ENCODE measurements at places on chromosomes 13 and 19.

DNA sequence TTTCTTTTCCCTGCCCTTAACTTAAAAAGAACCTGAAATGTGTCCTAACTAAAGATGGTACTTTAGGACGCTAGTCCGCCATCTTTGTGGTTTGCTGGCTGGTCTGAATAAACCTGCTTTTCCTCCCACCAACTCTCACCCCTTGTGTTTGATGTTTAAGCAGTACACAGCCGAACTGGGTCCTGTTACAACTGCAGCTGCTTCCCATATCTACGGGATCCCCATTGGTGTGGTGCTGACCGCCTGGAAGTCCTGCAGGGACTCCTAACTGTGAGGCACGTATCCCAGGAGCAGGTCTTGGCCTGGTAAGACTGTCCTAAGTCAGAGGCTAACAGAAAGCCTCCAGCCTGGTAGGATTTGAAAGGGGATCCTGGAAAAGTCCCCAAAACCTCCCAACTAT is 40.9 kb upstream of the VSTM2B start:
- DNase-seq = no peak

DNA sequence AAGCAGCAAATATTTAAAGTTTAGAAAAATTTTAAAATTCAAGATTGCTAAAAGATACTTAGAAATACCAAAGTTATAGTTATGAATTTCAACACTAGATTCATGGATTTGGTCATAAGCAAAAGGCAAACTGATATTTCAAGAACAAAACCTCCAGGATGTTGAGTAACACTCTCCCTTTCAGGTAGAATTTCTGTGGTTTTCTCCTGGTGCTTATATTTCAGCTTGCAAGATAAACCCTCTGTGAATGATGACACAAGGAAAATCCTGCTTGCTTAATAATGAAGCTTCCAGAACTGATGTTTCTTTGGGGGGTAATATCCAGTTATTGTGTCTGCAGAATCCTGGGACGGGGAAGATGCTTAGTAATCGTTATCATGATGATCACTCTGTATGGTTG is 320.3 kb upstream of the EDNRB start:
- no peak for DNase-seq

- no peak for DNase-seq
Measured at GRCh38 chr19:51695702-51696315, 2.7 kb downstream of the SPACA6 start.

DNA sequence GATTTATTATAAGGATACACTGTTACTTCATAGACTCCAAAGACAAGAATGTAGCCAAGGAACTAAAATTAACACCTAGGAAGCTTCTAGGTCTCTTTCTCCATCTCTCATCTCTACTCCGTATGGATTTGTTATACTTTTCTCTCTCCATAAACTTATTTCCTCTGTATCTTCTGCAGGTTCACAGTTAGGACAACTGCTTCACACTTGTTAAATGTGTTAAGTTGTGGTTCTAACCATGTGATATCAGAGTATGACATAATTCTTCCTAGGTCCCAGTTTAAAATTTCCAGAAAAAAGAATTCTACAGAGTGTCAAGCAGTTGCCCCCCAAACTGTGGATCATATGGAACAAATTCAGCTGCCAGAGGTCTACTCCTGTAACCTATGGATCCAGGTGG is 42.3 kb upstream of the GTF2F2 start:
- DNase-seq = no peak

- no peak for DNase-seq
Measured at GRCh38 chr13:114105521-114106225, 26.8 kb downstream of the RASA3 start.

DNA sequence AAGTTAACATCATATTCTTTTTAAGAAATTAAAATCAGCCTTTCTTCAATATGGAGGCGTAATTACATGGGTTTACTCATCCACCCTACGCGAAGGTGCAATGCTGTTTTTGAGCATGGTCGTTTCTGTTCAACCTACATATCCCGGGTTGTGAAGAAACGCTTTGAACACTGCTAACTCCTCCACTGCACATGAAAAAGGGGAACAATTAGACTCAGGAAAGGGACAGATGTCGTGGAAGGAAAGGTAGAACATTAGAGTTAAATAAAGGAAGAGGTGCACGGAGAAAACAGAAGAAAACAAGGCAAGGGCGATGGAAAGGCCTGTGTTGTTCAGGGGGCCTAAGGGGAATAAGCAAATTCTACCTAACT is 4.1 kb downstream of the ZIC5 start:
- no peak for DNase-seq

Measured in SHP77 (cell line).